ENCODE measurements at places on chromosomes 13 and 19. TPM values are rescaled to one million over a fixed set of nuclear protein-coding genes. Genes with fewer than 3 reads are reported as not detected.

Gene SLITRK5
- total RNA-seq = 0.15 TPM

Gene GJB6
- total RNA-seq = not detected

Gene SRRM5
- total RNA-seq = 0.17 TPM

Gene GPR18
- total RNA-seq = not detected

Gene LRRC63
- 0.17 TPM for total RNA-seq

Gene EPSTI1
- total RNA-seq = 8.1 TPM

Gene PEAK3
- total RNA-seq = not detected

Gene AXL
- 387 TPM for total RNA-seq

Gene TMC4
- total RNA-seq = 0.58 TPM

Gene GSX1
- total RNA-seq = not detected

Gene CEP89
- total RNA-seq = 17.3 TPM

Gene TUBA3C
- not detected for total RNA-seq

Gene PRTN3
- not detected for total RNA-seq

Gene APOC4
- not detected for total RNA-seq

Measured in smooth muscle cell of trachea (primary cell).